ENCODE measurements at places on chromosomes 6 and 20.

DNA sequence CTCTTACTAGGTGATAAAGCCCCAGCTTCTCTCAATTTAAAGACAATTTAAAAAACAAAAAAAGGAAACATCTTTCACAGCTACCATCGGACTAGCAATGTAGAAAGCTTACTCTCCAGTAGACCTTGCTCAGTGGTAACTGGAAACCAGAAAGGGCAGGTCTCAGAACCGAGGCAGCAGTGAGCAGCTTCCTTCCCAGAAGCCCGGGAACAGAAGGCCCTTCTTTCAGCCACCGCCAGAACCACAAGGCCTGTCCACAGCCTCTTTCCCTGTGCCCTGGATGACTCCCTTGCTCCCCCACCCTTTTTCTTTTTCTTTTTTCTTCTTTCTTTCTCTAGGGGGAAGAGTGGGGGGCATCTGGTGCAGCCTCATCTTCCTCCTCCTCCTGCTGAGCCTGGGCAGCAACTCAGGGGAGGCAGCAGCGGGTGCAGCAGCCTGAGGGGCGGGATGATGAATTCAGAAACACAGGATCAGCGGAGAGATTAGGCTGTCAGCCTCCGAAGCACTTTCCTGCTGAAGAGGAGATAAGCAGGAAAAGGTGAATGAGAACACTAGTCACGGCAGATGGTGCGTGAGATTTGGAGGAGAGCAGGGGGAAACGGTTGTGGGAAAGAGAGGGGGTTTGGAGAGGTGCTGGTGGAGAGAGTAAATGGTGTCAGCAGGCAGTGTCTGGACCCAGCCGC, 158.5 kb downstream of the ID4 start:
- DNase-seq = no peak

DNA sequence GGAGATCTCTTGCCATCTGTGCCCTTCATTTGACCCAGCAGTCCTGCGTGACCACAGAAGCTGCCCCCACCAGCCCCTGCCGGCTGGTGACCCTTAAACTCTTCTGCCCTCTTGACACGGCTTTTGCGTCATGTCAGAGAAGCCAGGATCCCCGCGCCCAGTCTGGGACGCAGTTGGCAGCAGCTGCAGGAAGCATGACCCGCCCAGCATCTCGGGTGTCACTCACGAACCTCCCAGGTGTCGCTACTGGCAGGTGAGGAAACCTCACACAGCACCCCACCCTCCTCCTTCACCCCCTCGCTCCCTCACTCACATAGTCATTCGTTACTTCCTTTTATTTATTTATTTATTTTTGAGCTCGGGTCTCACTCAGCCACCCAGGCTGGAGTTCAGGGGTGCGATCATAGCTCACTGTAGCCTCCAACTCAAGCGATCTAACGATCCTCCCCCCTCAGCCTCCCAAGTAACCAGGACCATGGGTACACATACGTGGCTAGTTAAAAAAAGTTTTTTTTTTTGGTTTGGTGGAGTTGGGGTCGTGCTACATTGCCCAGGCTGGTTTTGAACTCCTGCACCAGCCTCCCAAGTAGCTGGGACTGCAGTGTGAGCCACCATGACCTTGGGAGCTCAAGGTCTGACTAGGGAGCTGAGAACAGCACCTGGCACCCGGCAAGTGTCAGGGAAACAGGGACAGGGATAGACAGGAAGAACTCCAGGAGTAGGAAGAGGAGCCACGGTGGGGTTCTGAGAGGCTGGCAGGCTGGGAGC, 14.1 kb upstream of the SPDEF start:
- no peak for DNase-seq

- DNase-seq = no peak
These were observed 451.8 kb downstream of the CD83 start for GRCh38 chr6:14569394-14569793.

DNA sequence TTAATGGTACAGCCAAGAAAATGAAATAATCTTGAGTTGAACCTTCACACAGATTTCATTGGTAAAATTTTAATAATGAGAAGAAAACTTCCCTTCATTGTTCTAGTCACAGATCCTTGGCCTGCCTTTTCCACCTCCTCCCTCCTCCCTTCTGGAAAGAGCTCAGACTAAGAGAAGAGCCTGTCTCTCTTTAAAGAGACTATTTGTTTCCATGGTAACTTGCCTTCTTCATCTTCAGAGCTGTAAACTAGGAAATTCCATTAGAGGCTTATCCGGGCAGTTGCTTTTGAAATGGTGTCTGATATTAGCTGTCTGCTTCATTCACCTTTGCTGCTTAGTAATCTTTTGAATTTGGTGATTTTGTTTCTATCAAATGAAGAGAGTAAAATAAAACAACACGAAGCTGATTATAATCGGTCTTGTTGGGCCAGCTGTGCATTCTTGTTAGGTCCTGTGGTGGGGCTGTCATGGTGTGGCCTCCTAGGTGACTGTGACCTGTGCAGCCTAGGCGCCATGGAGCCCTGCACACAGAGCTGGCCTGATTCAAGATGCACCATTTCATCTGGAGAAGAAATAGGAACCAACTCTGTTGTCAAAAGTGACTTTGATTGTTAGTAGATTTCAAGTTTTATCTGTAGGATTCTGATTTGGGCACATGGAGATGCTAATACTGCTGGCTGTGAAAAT, 96.7 kb downstream of the MAP3K7 start:
- no peak for DNase-seq

- peak; percentile 84 for DNase-seq
These were observed at the start of gene NQO2 for GRCh38 chr6:2999618-3000557. TSS of gene NQO2 (plus strand) at chr6:2999894. CDS start at chr6:3006553, 6,659 bp downstream.
